Coronary artery (tissue), 2 donors: ENCODE measurements at places on chromosomes 3 and 15.

- DNase-seq = no peak
Observed at GRCh38 chr15:99857836-99858235, 124.6 kb upstream of the LYSMD4 start.

GRCh38 chr3:98846101-98846500, 55.4 kb downstream of the DCBLD2 start:
- no peak for DNase-seq

- DNase-seq = no peak
Observed at GRCh38 chr3:155852341-155852740, 1.9 kb downstream of the SLC33A1 start.

DNA sequence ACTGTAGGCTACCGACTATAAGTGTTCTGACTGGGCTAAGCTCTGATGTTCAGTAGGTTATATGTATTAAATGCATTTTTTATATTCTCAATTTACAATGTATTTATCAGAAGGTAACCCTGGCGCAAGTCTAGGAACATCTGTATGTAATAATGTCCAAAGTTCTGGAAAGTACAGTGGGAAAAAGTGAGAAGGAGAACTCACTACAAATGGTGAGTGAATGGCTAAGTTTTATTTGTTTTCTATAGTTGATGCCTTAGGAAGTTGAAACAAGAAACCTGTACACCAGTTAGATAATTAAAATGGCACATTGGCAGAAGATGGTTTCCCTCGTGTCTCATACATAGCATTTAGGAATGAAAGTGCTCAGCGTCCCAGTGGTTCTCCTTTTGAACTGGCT, 333.4 kb upstream of the THRB start:
- DNase-seq = no peak

DNA sequence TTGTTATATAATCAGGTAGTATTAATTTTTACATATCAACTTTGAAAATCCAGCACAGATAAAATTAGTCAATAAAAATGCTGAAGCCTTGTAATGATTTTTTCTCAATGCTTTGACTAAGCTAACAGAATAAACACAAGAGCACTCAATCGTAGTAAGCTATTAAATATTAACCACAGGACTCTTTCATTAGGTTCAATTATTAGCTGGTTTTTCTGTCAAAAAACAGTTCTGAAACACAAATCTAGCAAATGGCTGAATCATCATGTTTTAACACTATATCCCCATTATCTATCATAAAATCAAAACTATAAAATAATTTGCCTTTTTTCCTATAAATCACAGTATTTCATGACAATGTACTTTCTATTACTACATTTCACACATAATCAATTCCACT, 69.6 kb downstream of the PLOD2 start:
- DNase-seq = no peak

DNA sequence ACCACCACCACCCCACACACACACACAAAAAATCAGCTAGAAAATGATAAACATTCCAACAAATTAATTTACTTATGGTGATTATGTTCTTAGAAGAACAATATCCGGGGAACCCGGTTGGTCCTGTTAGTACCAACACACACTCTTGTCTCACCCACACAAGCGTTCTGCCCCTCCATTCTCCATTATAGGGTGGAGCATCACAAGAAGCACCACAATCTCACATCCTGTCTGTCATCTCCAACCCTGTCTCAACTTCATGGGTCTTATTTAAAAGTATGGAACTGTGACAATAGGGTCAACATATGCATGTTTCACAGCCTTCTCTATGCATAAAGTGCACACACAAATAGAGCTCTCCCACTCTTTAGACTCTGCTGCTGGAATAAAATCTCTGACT, 5.6 kb downstream of the GSK3B start:
- no peak for DNase-seq

DNA sequence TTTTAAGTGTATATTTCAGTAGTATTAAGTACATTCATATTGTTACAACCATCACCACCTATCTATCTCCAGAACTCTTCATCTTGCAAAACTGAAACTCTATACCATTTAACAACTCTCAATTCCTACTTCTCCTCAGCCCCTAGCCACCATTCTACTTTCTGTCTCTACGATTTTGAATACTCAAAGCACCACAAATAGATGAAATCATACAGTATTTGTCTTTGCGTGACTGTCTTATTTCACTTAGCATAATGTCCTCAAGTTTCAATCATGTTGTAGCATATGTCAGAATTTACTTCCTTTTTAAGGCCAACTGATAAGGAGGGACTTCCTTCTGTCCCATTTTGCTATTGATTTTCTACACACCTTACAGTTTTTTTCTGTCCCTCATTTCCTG, 593.3 kb downstream of the FHIT start:
- DNase-seq = no peak

GRCh38 chr3:179829401-179829800, 176.6 kb downstream of the USP13 start:
- DNase-seq = no peak

DNA sequence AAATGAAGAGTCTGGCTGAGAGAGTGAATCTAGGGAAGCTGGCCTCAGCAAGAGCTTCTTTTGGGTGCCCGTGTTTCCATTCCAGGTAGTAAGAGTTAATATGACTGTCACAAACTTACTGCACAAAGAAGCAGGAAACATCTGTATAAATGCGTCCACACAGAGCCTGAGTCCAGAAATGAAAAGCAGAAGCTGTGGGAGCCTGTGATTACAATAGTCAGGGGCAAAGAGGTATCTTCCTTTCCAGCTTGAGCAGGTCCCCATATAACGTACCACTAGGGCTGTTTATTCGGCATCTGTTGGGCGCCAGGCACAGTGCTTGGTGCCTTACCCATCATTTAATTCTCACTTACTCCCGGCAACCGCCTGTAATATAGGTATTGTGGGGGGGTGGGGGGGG, 40.5 kb upstream of the B3GNT5 start:
- no peak for DNase-seq

GRCh38 chr3:15787941-15788340, 9.8 kb downstream of the ANKRD28 start:
- DNase-seq = no peak

GRCh38 chr15:77528968-77529319, 103.8 kb downstream of the LINGO1 start:
- no peak for DNase-seq

- no peak for DNase-seq
Observed at GRCh38 chr3:47565734-47566550, 12.7 kb downstream of the CSPG5 start.

- no peak for DNase-seq
Observed at GRCh38 chr3:63807961-63808565, 11.0 kb upstream of the C3orf49 start.

GRCh38 chr3:30943206-30943605, 48.7 kb upstream of the GADL1 start:
- no peak for DNase-seq

- no peak for DNase-seq
Observed at GRCh38 chr15:77650265-77650664, 17.6 kb upstream of the LINGO1 start.

- DNase-seq = no peak
Observed at GRCh38 chr3:113421082-113421481, 20.2 kb downstream of the CFAP44 start.

- no peak for DNase-seq
Observed at GRCh38 chr3:12553921-12554391, 2.9 kb upstream of the MKRN2 start.

DNA sequence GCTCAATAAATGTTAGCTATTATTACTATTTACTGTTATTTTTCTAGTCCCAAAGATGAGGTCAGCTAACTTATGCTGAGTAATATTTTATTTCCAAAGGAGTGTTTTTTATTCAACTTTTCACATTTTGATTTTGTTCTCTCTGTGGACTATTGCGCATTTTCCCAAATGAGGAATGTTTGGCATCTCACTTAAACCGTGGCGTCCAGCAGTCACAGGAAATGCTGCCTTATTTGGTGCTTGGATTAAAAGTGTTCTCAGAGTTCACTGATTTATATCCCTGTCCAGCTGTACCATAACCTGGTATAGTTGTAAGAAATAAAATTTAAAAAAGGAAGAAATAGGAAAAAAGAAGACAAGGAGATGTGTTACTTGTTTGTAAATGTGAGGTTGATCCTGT, 166.8 kb downstream of the THSD4 start:
- DNase-seq = no peak

DNA sequence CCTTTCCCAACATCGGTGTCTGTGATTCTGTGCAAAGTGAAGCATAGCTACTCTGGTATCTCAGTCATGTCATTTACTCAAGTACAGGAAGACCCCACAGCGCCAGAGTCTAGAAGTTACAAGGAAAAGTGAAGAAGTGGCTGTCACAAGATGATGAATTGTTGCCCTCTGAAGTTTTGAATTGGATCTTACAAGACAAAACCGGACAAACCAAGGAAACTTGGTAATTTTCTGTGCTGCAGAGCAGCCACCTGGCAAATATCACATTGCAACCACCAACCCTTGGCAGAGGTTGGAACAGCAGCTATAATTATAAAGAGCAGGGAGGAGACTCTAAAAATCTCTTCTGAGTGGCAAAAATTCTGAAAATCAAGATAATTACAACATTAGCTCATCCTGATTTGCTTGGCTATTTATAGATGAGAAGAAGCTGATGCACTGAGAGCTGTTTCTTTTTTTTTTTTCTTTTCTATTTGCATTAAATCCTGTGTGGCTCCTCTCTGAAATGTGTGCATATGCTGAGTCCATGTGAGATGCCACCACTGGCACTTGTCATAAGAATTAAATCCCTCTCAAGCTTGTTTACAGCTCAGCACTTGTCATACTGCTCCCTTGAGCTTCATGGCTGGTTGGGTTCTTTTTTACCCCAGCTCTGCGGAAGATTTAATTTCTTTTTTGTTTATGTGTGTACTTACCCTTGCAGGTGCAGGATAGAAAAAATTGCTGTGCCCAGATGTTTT, 68.0 kb upstream of the MNS1 start:
- no peak for DNase-seq

DNA sequence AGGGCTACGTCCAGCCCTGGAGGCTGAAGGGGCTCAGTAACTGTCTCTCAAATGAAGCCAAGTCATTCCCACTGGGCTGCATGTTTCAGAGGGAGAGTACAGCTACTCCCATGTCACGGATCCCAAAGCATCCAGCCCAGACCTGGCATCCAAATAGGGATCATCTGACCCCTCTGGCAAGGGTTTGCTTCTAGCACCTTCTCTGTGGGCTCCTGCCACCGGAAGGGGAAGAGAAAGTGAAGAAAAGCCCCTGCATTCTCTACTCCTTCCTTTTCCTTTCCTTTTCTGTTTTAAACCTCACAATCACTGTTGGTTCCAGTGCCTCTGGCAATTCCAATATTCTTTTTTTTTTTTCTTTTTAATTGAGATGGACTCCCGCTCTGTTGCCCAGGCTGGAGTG, 64.5 kb upstream of the CTSH start:
- no peak for DNase-seq

DNA sequence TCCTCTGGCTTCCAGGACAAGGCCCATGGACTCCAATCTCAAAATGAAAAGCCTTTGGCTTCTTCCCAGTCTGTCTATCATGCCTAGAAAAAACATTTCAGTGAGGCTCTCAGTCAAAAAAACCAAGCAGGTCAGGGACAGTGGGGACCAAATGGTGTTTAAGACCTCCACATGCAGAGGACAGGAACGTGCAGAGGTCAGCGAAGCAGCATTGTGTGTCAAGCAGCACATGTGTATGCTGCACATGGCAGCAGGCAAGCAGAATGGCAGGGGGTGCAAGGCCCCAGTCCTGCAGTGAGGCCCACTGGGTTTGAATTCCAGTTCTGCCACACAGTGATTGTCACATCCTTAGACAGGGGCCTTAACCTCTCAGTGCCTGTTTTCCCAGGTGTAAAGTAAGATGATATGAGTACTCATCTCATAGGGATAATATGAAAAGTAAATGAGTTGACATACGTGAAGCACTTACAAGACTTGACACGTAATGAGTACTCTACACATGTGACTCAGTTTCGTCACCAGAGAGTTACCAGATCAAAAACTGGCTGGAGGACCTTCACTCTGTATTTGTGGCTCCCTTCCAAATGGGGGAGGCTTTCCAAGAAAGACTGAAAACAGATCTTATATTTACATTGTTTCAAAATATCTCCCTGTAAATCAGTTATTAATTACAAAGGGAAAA, 11.2 kb downstream of the STIMATE start:
- no peak for DNase-seq

- no peak for DNase-seq
Observed at GRCh38 chr3:82100378-82100777, 338.9 kb upstream of the GBE1 start.

GRCh38 chr3:10180289-10180688, 15.6 kb downstream of the IRAK2 start:
- no peak for DNase-seq

DNA sequence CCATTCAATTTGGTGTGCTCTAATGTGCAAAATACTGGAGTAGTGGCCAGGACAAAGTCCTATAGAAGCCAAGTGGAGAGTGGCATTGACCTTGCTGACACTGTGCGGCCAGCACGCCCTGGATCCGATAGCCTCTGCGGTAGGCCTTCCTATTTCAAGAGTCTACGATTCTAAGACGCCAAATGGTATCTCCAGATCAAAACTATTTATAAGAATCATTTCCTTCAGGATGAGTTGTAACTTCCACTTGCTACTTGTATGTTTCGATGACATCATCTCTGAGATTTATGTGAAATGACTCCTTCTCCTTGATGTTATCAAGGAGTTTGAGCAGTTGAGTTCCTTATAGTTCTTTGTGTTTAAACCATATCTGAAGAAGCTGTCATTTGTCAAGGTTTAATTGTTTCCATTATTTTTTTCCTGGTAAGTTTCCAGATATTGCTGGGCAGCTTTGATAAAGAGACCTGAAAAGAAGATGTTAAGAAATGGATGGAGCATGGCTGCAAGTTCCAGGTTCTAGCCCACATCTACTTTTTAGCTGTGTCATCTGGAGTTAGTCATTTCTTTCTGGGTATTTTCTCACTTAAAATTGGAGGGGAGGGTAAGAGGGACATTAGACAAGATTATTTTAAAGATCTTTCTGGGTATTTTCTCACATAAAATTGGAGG, 71.8 kb downstream of the TMEM44 start:
- DNase-seq = no peak

- DNase-seq = no peak
Observed at GRCh38 chr3:72448375-72448823, 399.8 kb downstream of the SHQ1 start.

- DNase-seq = no peak
Observed at GRCh38 chr3:171806200-171807128, 3.8 kb downstream of the PLD1 start.

GRCh38 chr3:18988614-18989229, 159.6 kb upstream of the KCNH8 start:
- DNase-seq = no peak

- no peak for DNase-seq
Observed at GRCh38 chr15:64633332-64633731, 142.1 kb downstream of the RBPMS2 start.

- DNase-seq = no peak
Observed at GRCh38 chr3:124592658-124593441, 137.4 kb upstream of the UMPS start.

GRCh38 chr3:23781051-23781450, 24.7 kb upstream of the UBE2E1 start:
- no peak for DNase-seq

GRCh38 chr15:40769274-40770146, at the start of gene C15orf62:
Gene C15orf62 (plus strand): TSS chr15:40769980. CDS start chr15:40770496, 516 bp downstream.
- no peak for DNase-seq

- no peak for DNase-seq
Observed at GRCh38 chr3:84547971-84548970, 410.5 kb upstream of the CADM2 start.
